RCC 7860 (cell line): ENCODE measurements at places on chromosomes 5 and 9.
A peak's percentile ranks its signal among the peaks of the same experiment; 100 is the strongest.

- no peak for DNase-seq
These were observed 225.8 kb downstream of the ADAMTSL1 start for GRCh38 chr9:18699764-18700163.

DNA sequence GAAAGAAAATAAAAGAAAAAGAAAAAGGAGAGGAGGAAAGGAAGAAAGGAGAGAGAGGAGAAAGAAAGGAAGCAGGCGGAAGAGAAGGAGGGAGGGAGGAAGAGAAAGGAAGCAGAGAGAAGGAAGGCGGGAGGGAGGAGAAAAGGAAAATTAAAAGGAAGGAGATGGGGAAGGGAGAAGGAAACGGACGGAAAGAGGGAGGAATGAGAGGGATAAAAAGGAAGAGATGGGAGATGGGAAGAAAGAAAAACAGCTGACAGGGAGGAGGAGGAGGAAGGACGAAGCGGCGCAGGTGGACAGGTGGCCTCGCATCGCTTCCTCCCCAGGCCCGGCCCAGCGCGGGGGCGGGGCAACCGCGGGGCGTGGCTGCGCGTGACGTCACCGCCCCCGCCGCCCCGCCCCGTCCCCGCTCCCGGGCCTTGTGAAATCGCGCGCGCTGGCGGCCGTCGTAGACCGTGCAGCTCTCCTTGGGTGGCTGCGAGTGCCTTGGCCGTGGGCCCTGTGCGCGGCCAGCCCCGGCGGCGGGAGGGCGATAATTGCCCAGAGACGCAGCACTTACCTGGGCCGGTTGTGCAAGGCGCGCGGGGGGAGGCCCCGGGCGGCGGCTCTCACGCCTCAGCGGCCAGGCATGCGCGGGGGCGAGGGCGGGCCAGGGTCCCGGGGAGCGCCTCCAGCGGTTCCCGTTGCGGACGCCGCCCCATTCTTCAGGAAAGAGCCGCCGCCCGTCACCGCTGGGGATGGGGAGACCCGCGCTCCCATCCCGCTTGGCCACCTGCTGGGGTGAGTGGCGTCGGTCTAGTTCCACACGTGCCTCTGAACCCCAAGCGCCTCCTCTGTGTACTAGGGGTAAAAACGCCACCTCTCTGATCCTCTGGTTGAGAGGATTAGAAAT is 49.6 kb upstream of the FOXE1 start:
- peak; percentile 53 for DNase-seq

DNA sequence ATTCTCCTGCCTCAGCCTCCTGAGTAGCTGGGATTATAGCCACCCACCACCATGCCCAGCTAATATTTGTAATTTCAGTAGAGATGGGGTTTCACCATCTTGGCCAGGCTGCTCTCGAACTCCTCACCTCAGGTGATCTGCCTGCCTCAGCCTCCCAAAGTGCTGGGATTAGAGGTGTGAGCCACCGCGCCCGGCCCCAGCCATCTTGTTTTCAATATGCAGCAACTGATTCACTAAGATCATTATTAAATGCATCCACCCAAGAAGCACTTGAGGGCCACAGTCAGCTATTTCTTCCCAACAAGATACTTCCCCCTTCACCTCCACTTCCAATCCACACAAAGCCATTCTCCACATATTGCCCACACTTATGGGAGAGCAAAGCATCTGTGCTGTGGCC is 115.8 kb downstream of the BNC2 start:
- DNase-seq, result no peak

DNA sequence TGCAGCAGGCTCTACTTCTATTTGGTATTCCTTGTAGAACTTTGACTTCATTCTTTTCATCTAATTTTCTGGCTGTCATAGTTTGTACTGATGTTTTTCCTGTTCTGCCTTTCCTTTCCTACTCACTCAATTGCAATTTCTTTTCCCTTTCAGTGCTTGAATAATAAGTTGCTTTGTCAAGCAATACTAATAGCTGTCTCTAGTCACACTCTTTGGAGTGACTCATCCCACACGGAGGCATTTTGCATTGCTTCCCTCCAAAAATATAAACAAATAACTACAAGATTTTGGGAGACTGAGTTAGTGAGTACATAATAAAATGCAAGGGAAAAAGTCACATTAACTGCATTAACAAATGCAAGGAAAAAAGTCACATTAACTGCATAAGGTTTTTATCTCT is 465.9 kb downstream of the CDH9 start:
- no peak for DNase-seq

GRCh38 chr5:149383399-149383798 is 4.3 kb upstream of the IL17B start:
- DNase-seq, result no peak

- DNase-seq, result no peak
These were observed 167.8 kb downstream of the DOCK2 start for GRCh38 chr5:169804861-169805260.

DNA sequence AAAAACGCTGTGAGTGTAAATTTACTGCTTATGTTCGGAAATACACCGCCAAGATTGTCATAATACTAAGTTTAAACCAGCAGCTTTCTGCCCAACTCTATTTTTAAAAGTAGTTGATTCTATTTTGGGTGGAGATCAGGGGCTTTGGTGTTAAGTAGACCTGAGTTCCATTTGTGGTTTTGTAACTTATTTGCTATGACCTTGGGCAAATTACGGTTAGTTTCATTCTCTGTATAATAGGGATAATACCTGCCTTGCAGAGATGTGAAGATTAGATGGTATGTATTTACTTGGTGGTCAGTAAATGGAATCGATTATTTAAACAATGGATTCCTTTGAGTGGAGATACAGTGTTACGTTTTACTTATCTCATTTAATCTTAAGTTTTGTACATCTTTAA is 1.6 kb downstream of the RAD23B start:
- DNase-seq, result no peak

DNA sequence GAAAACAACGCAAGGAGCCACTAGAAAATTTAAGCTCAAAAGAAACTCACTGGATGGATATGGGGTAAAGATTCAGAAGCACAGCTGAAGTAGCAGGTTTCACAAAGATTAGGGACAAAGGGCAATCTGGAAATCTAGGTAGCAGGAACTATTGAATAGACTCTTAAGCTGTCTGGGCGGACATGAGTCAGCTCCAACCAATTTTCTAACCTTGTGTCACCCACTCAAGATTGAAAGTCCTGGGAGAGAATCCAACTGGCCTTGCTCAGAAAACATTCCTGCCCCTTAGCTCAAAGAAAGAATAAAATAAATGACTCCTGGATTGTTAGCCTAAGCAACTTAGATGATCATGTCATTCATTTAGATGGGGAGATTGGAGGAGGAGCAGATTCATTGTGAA is 69.2 kb downstream of the STK32A start:
- DNase-seq, result peak; percentile 83

GRCh38 chr5:179803651-179804554 is 2.8 kb downstream of the MGAT4B start:
- no peak for DNase-seq

- no peak for DNase-seq
These were observed 410.1 kb downstream of the DMRT2 start for GRCh38 chr9:1460143-1460769.

DNA sequence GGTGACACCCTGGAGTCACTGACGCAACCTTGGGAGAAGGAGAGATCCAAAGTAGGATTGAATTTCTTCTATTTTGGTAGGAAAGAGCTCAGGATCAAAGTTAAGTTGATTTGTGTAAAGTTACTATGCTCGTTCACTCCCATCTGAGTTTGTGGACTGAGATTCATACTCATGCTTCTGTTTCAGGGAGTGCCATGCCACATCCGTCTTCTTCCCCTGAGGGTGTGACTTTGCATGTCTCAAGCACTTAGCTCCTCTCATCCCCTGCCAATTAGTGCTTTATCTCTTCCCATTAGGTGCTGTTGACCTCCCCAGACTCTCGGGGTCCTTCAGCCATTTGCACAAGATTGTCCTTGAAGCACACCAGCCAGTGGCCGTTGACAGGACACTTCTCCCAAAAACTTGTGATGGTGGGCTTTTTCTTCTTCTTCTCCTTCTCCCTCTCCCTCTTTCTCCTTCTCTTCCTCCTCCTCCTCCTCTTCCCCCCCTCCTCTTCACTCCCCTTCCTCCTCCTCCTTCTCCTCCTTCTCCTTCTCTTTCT is 232.2 kb upstream of the KLF4 start:
- no peak for DNase-seq

DNA sequence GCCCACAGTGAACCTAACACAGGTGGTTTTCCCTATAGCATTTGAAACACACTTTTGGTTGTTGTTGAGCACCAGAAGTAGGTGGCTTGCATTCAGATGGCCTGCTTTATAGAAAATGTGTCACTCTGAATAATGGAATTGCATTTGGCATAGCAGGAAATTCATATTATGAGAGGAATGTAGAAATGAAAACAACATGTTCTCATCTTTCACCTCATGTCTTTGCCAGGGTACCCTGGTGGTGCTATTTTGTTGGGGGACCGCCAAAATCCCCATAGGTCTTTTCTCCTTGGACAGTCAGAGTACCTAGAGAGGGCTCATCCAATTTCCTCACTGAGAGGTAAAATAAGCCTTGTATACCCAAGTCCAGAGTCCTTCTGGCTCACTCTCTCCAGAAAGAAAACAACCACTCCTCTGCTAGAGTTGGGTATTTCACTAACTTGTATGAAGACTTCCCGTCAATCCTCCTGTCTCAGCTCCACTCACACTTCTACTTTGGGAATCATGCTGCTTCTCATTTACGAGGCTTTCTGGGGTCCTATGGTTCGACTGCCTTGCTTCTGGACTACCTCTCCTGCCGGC is 67.4 kb downstream of the MRPS27 start:
- no peak for DNase-seq

- DNase-seq, result no peak
These were observed 15.0 kb downstream of the HMHB1 start for GRCh38 chr5:143826951-143827444.

- DNase-seq, result no peak
These were observed 517.8 kb downstream of the CTNND2 start for GRCh38 chr5:11386398-11386797.
